T-helper 22 cell (primary cell): ENCODE measurements at places on chromosomes 2 and 18.

DNA sequence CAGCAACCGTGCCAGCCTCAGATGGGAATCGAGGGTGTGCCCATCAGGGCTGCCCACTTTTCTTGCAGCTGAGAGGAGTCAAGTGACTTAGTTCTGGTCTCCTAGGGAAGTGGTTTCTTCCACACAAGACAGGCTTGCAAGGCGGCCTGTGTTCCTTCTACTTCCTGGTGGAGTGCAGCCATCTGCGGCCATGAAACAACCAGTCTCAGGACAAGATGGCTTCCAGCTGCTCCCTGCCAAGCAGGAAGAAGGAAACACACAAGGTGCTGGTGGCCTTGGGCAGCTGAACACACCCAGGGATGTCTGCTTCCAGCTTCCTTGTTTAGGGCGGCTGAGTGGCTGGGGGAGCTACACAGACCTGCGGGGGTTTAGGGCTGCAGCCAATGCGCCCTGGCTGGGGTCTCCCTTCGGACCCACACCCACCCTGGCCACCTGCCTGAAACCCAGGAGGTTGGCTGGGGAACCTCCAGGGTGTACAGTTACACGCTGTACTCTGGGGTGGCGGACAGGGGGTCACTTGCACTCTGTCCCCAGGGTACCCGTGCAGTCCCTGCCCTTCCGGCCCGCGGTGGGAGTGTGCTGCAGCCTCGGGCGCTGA lies 34.7 kb downstream of the PTPN18 start:
- no peak for DNase-seq

DNA sequence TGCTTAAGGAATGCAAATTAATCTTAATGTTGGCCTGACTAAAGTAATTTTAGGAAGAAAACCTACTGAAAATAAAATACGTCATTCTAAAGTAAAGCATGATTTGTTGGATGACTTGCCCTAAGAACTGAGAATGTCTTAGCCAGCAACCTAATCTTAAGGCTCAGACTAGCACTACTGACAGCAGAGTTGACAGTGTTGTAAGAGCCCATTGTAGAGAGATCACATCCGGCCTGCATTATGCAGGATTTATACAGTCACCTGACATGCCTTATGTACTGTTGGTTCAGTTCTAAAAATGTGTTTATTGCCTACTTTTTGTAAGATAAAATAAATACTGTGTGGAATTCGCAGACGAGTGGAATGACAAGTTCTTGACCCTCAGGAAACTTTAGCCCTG lies 82.3 kb downstream of the TMEM185B start:
- DNase-seq = no peak

GRCh38 chr2:187468262-187468661 lies 20.2 kb upstream of the CALCRL start:
- no peak for DNase-seq

DNA sequence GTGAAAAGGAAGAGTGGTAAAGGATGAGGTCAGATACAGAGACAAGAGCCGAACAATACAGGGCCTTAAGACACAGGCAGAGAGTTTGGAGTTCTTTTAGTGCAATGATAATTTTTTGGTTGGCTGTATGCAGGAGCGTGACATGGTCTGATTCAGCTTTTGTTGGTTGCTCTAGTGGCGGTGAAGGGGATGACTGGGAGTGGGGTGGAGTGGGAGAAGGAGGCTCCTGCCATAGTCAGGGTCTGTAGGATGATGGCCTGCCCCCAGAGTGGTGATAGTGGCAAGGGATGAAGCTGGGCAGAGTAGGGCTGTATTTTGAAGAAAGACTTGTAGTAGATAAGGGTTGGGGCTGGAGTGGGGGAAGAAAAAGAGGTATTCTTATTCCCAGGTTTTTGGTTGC lies 306.6 kb upstream of the VWC2L start:
- DNase-seq = no peak

DNA sequence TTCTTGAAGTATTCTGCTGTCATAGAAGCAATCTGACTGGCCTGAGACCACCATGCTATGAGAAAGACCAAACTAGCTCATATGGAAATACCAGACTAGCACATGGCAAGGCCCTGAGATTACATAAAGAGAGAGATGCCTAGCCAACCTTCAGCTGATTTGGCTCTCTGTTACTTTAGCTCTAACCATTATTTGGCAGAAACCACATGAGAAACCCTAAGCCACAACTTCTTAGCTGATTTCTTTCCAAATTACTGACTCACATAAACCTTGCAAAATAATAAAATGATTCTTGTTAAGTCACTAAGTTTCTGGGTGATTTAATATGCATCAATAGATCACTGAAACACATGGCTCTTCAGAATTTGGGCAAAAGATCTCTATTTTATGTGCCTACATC lies 295.0 kb upstream of the ZNF521 start:
- no peak for DNase-seq

GRCh38 chr2:165275932-165276331 lies 36.7 kb downstream of the SCN2A start:
- no peak for DNase-seq

- no peak for DNase-seq
Observed at GRCh38 chr2:6078414-6078813, 386.2 kb downstream of the SOX11 start.

- DNase-seq = no peak
Observed at GRCh38 chr2:83516503-83516902, 942.6 kb downstream of the SUCLG1 start.

GRCh38 chr2:239438995-239439753 lies 38.4 kb upstream of the HDAC4 start:
- no peak for DNase-seq

- no peak for DNase-seq
Observed at GRCh38 chr2:17822445-17823117, 6.3 kb downstream of the MSGN1 start.

- no peak for DNase-seq
Observed at GRCh38 chr2:174952607-174953006, 52.6 kb downstream of the CHN1 start.

- DNase-seq = no peak
Observed at GRCh38 chr2:124145982-124146381, 120.9 kb downstream of the CNTNAP5 start.

- no peak for DNase-seq
Observed at GRCh38 chr2:163213661-163214081, 375.1 kb upstream of the KCNH7 start.

GRCh38 chr18:23225503-23225902 lies 90.2 kb downstream of the CABLES1 start:
- no peak for DNase-seq

DNA sequence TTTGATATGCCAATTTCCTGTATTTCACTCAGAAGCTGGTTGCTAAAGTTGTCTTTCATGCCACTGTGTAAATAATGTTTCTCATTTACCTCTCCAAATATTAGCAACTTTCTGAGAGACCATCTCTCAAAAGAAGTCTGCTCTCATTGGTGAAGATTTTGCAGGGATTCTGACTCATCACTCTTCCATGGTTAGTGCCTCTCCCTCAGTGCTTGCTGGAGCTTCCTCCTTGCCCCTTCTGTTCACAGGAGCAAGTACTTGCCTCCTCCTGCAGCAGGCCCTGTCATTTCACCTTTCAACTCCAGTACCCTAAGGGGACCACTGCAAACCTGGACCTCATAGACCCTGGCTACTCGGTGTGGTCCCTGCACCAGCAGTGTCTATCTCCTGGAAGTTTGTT lies 168.8 kb downstream of the ZNF385B start:
- DNase-seq = no peak

DNA sequence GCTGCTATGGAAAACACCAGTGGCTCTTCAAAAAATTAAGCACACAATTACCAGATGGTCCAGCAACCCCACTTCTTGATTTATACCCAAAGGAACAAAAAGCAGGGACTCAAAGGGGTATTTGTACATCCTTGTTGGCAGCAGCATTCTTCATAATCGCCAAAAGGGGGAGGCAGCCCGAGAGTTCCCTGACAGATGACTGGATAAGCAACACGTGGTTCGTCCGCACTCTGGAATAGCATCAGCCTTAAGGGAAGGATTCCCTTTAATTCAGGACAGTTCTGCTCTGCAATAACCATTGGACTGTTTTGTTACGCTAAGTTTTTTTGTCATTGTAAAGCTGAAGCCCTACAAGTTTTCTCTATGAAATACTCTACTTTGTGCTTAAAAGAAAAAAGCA lies 76.7 kb upstream of the TWIST2 start:
- no peak for DNase-seq

DNA sequence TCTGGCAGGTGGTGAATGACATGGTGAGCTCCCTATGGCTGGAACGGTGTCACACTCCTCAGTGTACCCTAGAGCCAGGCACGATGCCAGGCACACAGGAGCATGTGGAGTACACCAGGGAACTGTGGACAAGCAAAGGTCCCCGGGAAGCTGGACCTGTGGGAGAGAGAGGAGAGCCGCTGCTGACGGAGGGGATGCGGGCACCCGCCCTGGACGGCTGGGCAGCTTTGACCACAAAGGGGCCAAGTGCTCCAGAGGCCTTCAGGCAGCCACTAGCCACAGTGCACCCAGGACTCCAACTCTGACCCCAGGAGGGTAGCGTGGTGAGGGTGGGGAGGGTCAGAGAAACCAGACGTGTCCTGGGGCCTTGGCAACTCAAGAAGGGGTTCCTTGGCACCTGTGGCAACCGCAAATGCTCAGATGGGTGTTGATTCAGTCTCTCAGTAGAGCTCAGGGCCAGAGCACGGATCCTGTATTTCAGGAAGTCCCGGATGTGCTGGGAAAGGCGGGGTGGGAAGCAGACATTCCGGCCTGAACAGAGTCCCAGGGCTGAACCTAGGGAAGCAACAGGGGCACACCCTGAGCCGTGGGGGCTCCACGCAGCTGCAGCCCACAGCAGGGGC lies 2.3 kb upstream of the MAB21L4 start:
- no peak for DNase-seq

- DNase-seq = no peak
Observed at GRCh38 chr2:85796341-85797262, 42.8 kb downstream of the ATOH8 start.

DNA sequence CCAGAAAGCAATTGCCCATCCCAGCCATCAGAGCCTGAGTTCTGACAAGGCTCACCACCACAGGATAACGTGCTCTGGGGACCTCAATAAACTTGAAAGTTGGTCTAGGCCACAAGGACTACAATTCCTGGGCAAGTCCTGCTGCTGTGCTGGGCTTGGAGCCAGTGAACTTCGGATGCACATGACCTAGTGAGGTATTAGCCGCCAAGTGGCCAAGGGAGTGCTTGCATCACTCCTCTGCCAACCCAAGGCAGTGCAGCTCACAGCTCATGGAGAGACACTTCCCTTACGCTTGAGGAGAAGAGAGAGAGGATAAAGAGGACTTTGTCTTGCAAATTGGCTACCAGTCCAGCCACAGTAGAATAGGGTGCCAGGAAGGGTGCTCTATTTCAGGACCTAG lies 219.6 kb downstream of the MBD2 start:
- no peak for DNase-seq

DNA sequence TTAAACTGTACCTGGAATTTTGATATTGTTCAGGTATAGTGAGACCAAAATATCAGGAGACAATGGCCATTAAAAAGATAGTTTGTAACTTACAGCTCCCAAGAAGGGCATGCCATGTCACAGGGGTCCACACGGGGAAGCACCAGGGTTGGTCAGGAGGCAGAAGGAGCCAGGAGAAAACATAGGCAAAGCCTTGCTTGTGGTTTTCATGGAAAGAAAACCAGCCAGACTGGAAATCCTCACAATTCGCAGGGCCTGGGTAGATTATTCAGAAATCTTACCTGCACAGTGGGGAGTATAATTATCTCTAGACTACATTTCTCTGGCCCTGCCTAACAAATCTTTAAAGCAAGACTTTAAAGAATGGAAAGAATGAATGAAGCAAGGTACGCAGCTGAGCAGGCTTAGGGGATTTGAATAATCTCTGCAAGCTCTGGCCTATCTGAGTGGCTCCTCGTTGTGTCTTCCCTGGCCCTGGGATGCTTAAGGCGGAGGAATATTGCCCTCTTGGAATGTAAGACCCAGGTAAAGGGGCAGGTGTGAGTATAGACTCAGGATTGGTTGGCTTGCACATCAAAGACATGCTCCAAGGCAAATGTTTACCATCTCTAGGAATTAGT lies 66.9 kb upstream of the CDC42EP3 start:
- DNase-seq = no peak

GRCh38 chr2:9979977-9980376 lies 28.5 kb downstream of the GRHL1 start:
- DNase-seq = no peak

DNA sequence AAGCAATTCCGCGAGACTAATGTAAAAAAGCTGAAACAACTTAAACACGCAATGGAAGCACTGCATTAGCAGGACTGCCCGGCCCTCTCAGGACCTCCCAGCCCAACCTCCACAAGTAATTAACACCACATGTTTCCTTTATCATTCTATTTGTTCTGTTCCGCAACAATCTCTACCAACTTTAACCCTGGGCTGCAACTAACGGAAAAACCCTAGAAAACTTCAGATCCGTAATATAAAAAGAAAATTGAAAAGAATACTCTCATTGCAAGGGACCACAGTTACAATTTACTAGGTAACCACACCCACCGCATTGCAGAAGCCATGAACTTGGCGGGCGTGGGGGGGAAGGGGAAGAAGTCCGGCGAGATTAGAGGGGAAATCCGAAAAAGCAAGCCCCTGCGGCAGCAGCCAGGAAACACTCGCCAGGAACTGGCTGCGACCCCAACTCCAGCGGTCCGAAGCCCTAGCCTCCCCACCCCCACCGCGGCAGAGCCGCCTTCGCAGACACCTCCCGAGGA lies 1.2 kb downstream of the EPB41L3 start:
- DNase-seq = no peak

DNA sequence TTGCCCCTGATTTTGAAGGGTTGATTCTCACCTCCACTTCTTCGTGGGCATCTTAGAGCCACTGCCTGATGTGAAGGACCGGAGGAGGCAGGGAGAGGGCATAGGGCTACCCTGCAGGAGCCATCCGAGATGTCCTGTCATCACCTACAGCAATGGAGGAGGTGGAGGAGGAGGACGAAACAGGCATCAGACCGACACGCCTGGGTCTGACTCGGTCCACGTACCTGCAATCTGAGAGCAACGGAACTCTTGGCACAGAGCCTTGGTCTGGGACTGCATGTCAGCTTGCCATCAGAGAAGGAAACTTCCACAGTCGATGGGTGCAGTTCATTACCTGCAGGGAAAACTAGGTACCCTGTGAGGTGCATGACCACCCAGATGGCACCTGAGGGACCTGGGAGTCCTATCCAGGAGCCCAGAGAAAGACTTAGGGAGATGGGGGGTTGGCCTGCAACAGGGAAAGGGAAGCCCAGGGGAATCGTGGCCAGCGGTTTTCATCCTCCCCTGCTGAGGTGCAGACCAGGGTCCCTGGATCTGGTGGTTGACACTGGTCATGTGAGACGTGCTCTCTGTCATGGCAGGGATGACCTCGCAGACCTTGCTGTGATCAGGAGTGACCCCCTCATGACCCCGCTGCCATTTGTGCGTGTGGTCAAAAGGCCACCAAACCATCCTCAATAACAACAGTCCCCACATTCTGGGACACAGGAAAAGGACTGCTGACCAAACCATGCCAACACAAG lies 190.8 kb downstream of the SEPTIN10 start:
- no peak for DNase-seq
